ENCODE measurements at places on chromosomes 13 and 19.

DNA sequence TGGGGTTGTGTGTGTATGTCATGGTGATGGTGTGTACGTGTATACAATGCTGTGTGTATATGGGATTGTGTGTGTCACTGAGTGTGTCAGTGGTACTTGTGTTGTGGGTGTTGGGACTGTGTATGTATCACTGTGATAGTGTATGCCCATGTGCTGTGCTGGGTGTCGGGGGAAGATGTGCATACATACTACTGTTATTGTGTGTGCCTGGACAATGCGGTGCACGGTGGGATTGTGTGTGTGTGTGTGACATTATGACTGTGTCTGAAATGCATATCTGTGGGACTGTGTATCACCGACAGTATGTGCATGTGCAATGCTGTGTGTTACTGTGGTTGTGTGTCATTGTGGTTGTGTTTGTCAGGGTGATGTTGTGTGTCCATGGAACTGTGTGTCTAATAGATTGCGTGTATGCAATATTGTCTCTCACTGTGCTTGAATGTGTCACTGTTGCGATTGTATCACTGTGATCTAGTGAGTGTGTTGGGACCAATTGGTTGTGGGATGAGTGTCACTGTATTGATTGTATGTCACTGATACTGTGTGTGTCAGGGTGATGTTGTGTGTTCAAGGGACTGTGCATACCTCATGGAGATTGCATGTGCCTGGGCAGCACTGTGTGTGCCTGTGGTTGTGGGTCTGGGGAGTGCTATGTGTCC, 11.0 kb upstream of the BBC3 start:
- DNase-seq = no peak

DNA sequence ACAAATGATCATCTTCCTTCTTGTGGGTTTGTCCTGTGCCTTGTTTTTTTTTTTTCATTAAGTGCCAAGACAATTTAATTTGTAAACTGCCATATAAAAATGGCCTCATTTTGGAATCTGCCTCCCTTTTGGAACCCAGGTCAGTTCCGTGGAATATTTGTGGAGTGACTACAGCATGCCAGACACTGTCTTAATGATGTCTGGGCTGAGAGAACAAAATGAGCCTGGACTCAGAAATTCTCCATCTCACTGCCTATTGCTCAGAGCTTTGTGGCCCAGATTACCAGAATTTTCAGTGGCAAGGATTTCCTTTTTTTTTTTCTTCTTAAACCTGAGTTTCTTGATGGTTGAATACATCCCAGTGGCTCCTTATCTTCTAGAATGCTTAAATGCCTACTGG, 340.6 kb downstream of the ENOX1 start:
- no peak for DNase-seq

- no peak for DNase-seq
These were observed 35.7 kb downstream of the ZSWIM4 start for GRCh38 chr19:13830741-13831536.

GRCh38 chr19:7851623-7852500, 21.8 kb downstream of the EVI5L start:
- DNase-seq = no peak

DNA sequence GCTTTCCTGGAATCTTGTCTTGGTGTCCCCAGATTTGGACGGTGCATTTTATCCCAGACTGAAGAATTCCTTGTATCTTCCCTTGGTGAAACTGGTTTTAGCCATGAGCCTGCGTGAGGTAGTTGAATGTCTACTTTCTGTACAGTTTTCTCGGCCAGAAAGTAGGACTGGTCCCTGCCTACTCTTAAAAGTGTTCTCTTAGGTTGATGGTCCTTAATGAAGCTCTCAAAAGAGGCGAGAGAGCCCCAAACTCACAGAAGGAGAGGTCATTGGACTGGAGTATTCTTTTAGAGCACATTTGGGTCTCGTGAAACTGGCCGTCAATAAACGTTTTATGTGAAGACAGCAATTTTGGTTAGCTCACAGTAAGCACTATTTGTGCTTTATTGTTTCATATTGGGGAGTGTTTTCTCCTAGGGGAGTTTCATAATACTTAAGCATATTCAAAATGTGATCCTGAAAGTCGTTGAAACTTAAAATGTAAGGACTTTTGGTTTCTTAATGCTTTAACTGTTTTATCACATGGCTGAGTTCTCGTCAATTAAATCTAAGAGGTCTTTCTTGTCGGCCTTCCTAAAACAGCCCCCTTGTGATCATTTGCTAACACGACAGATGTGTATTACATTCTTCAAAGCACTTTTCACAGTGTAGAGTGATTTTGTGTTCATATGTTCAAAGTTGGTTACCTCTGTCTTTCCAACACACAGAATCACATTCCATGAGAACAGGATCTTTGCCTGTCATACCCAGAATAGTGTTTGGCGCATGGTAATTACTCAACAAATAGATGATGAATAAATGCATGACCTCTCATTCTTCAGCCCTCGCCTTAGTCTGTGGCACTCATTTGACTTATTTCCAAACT, 889 bp downstream of the GTF2F2 start:
- no peak for DNase-seq

- DNase-seq = no peak
These were observed 40.0 kb downstream of the DZIP1 start for GRCh38 chr13:95604556-95604915.

DNA sequence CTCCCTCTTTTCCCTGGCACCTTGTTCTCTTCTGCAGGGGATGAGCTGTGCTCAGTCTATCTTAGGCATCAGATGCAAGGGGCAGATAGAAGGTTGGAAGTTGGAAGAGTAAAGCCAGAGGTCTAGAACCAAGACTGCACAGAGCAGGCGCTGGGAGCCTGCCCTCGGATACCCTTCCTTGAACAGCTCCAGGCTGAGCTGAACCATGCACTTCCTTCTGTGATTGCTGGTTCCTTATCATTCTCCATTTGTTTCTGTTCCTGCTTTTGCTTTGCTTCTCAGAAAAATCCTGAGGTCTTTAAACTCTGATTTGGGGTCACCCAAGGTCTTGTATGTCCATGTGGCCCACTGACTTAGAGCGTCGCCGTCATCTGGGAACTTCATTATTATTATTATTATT, 36.3 kb downstream of the ARHGEF18 start:
- no peak for DNase-seq

DNA sequence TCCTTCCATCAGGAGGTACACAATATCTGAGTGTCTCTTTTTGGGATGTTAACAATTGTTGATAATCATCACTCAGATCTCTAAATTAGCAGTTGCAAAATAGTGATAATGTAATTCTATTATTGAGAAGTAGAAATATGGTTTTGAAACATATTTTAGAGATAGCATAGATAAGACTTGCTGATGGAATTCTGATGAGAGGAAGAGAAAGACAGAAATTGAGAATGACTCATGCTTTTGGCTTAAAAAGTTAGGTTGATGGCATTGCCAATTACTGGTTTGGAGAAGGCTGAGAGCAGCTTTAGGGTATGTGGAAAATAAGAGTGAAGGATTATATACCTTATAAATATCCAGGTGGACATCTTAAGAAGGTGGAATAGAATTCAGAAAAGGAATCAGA, 106.4 kb upstream of the EDNRB start:
- no peak for DNase-seq

DNA sequence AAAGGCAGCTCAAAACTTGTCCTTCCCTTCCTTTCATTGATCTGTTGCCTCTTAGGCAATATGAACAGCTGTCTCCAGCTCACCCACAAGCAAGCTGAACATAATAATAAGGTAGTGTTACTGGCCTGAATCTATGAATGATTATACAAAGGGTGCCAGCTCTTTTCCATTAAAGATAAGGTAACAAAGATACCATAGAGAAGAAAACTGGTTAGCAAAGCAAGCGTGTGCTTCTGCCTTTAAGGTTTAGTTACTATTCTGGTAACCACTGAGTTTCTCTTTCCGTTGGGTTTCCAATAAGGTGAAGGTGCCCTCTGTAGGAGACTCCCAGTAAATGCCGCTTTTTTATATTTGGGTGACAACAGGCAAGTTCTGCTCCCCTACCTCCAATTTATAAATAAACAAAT, 12.1 kb upstream of the DACH1 start:
- DNase-seq = no peak

Data from stimulated activated CD4-positive, alpha-beta T cell treated with anti-CD3 and anti-CD28 coated beads, Interleukin-2, amount 100 ng/mL, for 48 hours (primary cell).